Activated CD4-positive, alpha-beta T cell treated with anti-CD3 and anti-CD28 coated beads, Interleukin-2, amount 50 U/mL, for 16 hours (primary cell): ENCODE measurements at places on chromosomes 5 and 9.

GRCh38 chr5:175847061-175847460 lies 24.3 kb upstream of the CPLX2 start:
- DNase-seq = no peak

DNA sequence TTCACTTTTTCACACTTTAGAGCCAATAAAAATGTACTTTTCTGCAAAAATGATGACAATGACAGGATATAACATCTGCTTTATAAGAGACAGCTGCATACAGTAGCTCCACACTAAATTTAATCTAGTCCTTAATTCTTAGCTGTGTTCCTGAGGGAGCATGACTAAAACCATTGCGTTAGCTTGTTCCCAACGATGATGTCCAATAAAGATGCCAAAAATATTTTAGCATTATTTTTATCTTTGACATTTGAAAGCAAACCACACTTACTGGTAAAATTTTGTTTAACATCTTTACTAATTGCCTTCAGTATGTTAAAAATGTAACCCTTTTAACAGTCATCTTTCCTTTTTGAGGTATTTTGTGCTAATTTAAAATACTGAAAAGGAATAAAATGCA lies 382.7 kb downstream of the CHSY3 start:
- no peak for DNase-seq

- no peak for DNase-seq
These were observed 619.1 kb downstream of the CCDC171 start for GRCh38 chr9:16171911-16172310.

GRCh38 chr9:134717924-134718645 lies 76.5 kb downstream of the COL5A1 start:
- no peak for DNase-seq

- no peak for DNase-seq
These were observed 46.3 kb upstream of the JMY start for GRCh38 chr5:79189439-79190234.
